ENCODE measurements at places on chromosomes 7 and 10. TPM values are rescaled to one million over a fixed set of nuclear protein-coding genes. Genes with fewer than 3 reads are reported as not detected.

GRCh38 chr7:98500764-98501163 lies 99.9 kb upstream of the BAIAP2L1 start:
- H3K4me1 ChIP-seq = no peaks in the 10 kb centered on the region
- H3K4me3 ChIP-seq = no peak overlapping the region
- H3K36me3 ChIP-seq = no peaks in the 10 kb centered on the region
- H3K27ac ChIP-seq = no peak overlapping the region
- DNase-seq = no peak

DNA sequence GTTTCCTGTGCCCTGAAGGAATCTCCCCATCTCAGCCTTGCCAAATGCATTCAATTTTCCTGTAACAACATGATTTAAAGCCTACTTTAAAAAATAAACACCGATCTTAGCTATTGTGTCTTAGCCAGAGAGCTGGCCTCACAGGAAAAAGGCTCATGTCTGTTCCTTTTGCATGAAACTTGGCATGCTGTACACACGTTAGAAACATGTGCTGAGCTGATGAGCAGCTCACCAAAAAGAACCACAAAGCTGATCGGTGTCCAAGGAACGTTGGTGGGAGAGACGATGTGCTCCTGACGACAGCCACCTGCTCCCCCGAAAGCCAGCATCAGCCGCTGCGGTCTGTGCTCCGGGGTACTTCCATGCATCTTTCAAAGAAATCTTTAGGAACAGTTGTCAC lies 135.9 kb downstream of the ADARB2 start:
- no peak for DNase-seq
- H3K4me1 ChIP-seq = no peaks in the 10 kb centered on the region
- H3K27me3 ChIP-seq = peaks cover 2% of the 10 kb centered on the region
- H3K4me3 ChIP-seq = no peak overlapping the region
- H3K36me3 ChIP-seq = no peaks in the 10 kb centered on the region

DNA sequence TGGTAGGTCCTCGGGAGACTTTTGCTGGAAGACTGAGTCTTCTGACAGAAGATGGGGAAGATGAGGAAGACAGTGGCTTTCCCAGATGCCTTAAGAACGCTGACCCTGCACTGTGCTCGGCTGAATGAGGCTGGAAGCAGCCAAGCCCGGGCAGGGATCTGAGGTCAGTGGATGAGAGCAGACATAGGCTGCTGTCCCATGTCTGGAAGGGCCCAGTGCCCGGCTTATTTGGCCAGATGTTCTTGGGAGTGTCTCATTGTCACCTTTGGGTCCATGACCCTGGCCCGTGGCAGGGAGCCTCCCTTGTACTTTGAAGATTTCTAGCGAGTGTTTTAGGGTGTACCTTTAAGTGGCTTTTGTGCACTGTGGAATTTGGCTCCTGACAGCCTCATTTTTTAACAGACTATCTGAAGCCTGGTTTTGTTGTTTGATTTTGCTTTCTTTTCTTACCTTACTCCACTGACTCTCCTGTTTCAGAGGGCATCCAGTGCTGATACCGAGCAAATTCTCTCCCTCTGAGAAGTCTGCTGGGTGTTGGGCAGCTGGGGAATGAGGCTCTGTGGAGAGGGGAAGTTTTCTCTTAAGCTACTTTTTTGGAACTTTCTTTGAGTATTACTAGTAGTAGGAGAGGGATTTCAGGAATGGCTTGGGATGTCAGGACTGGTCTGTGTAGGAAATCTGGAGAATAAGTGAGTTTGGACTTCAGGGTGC lies 61.4 kb downstream of the CREB5 start:
- H3K4me3 ChIP-seq = no peak overlapping the region
- H3K36me3 ChIP-seq = no peaks in the 10 kb centered on the region
- H3K27me3 ChIP-seq = peaks cover 14% of the 10 kb centered on the region

- H3K4me1 ChIP-seq = no peaks in the 10 kb centered on the region
- H3K27ac ChIP-seq = no peak overlapping the region
- H3K36me3 ChIP-seq = peaks cover 28% of the 10 kb centered on the region
- no peaks in the 10 kb centered on the region for H3K27me3 ChIP-seq
- H3K4me3 ChIP-seq = no peak overlapping the region
These were observed 66.6 kb upstream of the NOBOX start for GRCh38 chr7:144470078-144470477.

DNA sequence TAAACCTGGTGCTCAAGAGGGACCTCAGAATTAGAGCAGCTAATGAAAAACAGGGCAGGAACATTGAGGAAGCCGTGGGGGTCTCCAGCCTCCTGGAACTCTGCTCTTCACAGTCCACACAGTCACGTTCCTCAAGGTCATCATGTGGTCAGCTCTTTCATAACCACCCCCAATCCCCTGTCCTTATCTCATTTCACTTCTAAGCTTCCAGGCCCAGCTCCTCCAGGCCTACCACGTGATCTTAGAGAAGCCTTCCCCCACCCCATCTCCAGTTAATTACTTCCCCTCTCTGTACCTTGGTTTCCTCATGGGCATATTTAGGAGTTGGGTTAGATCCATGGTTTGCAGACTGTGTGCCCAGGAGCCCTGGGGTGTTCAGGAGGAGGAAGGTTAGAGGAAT lies 106.4 kb upstream of the TCF7L2 start:
- no peak for DNase-seq
- H3K27ac ChIP-seq = no peak overlapping the region
- no peaks in the 10 kb centered on the region for H3K4me1 ChIP-seq
- H3K4me3 ChIP-seq = no peak overlapping the region
- peaks cover 12% of the 10 kb centered on the region for H3K36me3 ChIP-seq
- H3K27me3 ChIP-seq = no peaks in the 10 kb centered on the region

GRCh38 chr10:35367982-35368381 lies 31.7 kb downstream of the CCNY start:
- H3K27ac ChIP-seq = no peak overlapping the region
- no peak overlapping the region for H3K4me3 ChIP-seq
- no peaks in the 10 kb centered on the region for H3K36me3 ChIP-seq
- H3K4me1 ChIP-seq = peaks cover 56% of the 10 kb centered on the region
- no peaks in the 10 kb centered on the region for H3K27me3 ChIP-seq

Gene KIF11
- total RNA-seq = 55.6 TPM

DNA sequence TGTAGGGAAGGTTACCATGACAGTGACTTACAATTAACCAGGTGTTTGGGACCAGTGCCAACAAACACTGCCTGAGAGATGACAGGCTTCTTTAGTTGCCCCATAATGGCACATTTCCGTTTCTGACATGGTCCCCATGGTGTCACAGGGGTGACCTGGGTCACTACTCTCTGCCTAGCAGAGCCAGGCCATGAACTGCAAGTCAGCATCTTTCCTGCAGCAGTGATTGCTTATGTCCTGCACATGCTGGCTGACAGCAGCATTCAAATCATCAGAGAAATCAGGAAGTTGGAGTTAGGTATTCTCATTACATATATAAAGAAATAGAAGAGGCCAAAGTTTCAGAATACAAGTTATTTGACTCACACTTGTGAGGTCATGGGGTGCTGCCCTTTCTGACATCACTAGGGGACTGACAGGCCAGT lies 47.1 kb upstream of the ZNRF2 start:
- H3K4me1 ChIP-seq = peaks cover 16% of the 10 kb centered on the region
- DNase-seq = no peak
- no peak overlapping the region for H3K4me3 ChIP-seq
- H3K36me3 ChIP-seq = no peaks in the 10 kb centered on the region
- H3K27ac ChIP-seq = no peak overlapping the region

- no peak overlapping the region for H3K27ac ChIP-seq
- no peak for DNase-seq
- peaks cover 13% of the 10 kb centered on the region for H3K27me3 ChIP-seq
These were observed 104.3 kb downstream of the KCNMA1 start for GRCh38 chr10:77533146-77533886.

GRCh38 chr7:31986878-31987518 lies 83.2 kb downstream of the PDE1C start:
- H3K4me1 ChIP-seq = no peaks in the 10 kb centered on the region
- no peak for DNase-seq
- H3K27ac ChIP-seq = no peak overlapping the region

DNA sequence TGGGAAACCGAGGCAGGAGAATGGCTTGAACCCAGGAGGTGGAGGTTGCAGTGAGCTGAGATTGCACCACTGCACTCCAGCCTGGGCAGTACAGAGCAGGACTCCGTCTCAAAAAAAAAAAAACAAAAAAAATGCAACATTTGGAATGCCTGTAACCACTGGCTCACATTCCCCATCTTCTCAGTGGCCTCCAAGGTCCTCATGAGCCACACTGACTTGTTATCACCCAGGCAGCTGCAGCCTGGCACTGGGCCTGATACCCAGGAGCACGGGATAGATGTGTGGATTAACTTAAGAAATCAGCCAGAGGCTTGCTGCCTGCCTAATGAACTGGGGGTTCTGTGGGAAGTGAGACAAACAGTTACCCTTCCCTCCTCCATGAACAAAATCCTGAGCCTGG lies 23.0 kb downstream of the JCAD start:
- H3K36me3 ChIP-seq = no peaks in the 10 kb centered on the region
- no peak overlapping the region for H3K27ac ChIP-seq
- peaks cover 91% of the 10 kb centered on the region for H3K27me3 ChIP-seq
- peaks cover 7% of the 10 kb centered on the region for H3K4me1 ChIP-seq

Data from activated naive CD8-positive, alpha-beta T cell treated with anti-CD3 and anti-CD28 coated beads for 36 hours (primary cell).